ENCODE measurements at places on chromosomes 4 and X.

- peak; percentile 31 for DNase-seq
- no peak overlapping the region for H3K27ac ChIP-seq
- no peaks in the 10 kb centered on the region for H3K4me1 ChIP-seq
- H3K36me3 ChIP-seq = no peaks in the 10 kb centered on the region
Observed at GRCh38 chr4:31370866-31371465, 650.8 kb downstream of the PCDH7 start.

- H3K27me3 ChIP-seq = no peaks in the 10 kb centered on the region
- H3K27ac ChIP-seq = peak overlapping the region; percentile 93
- H3K4me1 ChIP-seq = peaks cover 23% of the 10 kb centered on the region
- H3K4me3 ChIP-seq = no peak overlapping the region
- peaks cover 60% of the 10 kb centered on the region for H3K36me3 ChIP-seq
Observed at GRCh38 chr4:1234309-1234695, 14.6 kb downstream of the CTBP1 start.

DNA sequence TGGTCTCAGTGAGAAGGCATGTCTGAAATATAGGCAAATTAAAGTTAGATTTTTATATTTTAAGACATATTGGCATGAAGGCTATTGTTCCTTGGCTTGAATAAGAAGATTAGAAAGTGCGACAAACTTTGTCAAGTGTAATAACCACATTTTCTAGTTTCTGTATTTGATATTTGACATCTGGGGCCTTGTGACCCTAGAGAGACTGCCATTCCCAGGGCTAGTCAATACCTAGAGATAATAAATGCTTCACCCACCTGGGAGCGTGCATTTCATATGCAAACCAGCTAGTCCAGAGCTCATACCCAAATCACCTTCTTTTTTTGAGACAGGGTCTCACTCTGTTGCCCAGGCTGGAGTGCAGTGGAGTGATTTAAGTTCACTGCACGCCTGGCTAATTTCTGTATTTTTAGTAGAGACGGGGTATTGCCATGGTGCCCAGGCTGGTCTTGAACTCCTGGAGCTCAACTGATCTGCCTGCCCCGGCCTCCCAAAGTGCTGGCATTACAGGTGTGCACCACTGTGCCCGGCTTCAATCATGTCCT lies 62.6 kb downstream of the COQ2 start:
- DNase-seq = no peak
- H3K27ac ChIP-seq = no peak overlapping the region

- peak; percentile 11 for DNase-seq
- H3K27ac ChIP-seq = no peak overlapping the region
- no peaks in the 10 kb centered on the region for H3K36me3 ChIP-seq
- H3K27me3 ChIP-seq = no peaks in the 10 kb centered on the region
- H3K4me3 ChIP-seq = no peak overlapping the region
- H3K4me1 ChIP-seq = no peaks in the 10 kb centered on the region
Observed at GRCh38 chrX:98203800-98204199, 1320.1 kb downstream of the RPA4 start.

DNA sequence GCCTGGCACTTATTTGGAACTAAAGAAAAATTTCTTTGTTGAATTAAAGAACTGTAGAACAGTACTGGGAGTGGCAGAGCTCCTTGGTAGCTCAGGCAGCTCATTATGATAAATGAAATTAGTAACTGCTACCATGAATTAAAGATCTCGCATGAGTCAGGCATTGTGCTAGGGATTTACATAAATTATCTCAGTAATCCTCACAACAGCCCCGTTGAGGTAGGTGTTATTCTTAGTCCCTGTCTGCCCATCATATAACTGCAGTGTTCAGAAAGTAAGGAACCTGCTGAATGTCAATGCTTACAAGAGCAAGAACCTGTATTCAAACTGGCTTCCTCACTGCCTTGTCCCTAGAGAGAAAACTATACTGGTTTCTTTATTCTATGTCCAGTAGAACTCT lies 108.3 kb downstream of the NLGN4X start:
- no peaks in the 10 kb centered on the region for H3K36me3 ChIP-seq
- no peak overlapping the region for H3K27ac ChIP-seq
- no peak overlapping the region for H3K4me3 ChIP-seq
- H3K27me3 ChIP-seq = no peaks in the 10 kb centered on the region

DNA sequence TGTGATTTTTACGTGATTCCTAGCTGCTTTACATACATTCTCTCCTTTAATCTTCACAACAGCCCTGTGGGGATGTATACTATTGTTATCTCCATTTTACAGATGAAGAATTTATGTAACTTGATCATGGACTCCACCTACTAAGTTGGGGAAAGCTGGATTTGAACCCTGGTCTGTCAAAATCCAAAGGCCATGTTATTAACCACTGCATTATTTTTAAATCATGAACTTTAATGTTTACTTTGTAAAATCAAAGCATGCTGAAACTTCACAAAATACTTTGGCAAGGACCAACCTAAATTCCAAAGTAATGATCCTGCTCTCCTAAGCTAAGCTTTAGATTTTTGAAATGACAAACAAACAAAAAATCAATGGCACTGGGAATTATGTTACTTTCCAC lies 26.1 kb downstream of the FAM47E start:
- H3K4me3 ChIP-seq = no peak overlapping the region
- H3K27me3 ChIP-seq = no peaks in the 10 kb centered on the region
- H3K4me1 ChIP-seq = no peaks in the 10 kb centered on the region
- H3K36me3 ChIP-seq = no peaks in the 10 kb centered on the region

- DNase-seq = no peak
- no peak overlapping the region for H3K27ac ChIP-seq
- H3K4me3 ChIP-seq = no peak overlapping the region
- H3K4me1 ChIP-seq = peaks cover 13% of the 10 kb centered on the region
- no peaks in the 10 kb centered on the region for H3K27me3 ChIP-seq
Observed at GRCh38 chr4:2813446-2814405, 20.8 kb downstream of the SH3BP2 start.

DNA sequence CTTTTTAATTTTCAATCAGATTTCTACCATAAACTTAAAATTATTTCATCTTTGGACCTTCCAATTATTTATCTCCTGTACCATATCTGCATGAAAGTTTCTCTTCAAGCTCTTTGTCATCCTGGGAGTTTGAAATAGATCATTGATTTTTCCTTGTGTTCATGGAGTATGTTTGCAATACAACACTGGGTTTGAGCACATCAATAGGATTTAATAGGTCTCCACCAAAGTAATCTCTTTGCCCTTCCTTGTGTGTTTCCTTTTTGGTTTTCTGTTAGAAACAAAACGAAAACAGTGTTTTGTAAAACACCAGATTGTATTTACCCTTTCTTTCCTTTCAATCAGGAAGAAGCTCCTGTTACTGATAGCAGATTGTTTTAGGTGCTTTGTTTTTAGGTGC lies 11.9 kb downstream of the FMR1 start:
- no peak for DNase-seq
- no peaks in the 10 kb centered on the region for H3K4me1 ChIP-seq
- H3K36me3 ChIP-seq = no peaks in the 10 kb centered on the region
- no peaks in the 10 kb centered on the region for H3K27me3 ChIP-seq
- H3K27ac ChIP-seq = no peak overlapping the region
- H3K4me3 ChIP-seq = no peak overlapping the region

DNA sequence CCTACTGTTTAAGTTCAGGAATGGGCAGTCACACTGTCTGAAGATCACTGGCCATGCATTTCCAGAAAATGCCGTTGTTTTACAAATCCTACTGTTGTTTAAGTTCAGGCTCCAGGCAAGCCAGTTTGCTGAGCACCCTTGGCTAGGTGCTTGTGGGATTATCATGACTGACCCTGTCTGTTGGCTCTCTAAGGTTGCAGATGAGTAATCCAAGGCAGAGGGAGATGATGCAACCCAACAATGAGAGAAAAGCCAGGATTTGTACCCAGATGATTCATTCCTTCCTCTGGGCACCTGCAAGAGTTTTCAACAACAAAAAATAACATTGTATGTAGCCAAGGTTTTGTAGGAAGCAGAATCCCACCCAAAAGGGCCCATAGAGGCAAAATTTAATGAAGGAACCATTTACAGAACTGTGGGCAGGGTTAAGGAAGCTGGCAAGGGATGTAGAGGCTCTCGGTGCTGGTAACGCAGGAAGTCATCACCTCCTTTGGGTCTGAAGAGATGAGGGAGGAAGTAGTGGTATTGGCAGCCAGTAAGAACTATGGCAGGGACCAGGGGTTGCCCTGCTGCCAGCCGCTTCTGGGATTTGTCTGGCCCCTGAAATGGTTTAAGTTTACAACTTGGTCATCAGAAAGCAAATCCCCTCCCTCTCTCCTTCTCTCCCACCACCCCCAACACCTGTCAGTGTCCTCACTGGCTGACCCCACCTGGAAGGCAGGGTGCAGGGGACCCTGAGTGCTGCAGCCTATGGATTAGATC lies 54.8 kb downstream of the MSX1 start:
- H3K4me3 ChIP-seq = no peak overlapping the region
- no peaks in the 10 kb centered on the region for H3K36me3 ChIP-seq
- no peaks in the 10 kb centered on the region for H3K4me1 ChIP-seq
- H3K27me3 ChIP-seq = no peaks in the 10 kb centered on the region

- no peak overlapping the region for H3K4me3 ChIP-seq
Observed at GRCh38 chr4:66108898-66109297, 438.6 kb upstream of the EPHA5 start.

- no peaks in the 10 kb centered on the region for H3K27me3 ChIP-seq
- no peaks in the 10 kb centered on the region for H3K4me1 ChIP-seq
- H3K27ac ChIP-seq = no peak overlapping the region
- H3K4me3 ChIP-seq = no peak overlapping the region
Observed at GRCh38 chr4:187075514-187075913, 351.9 kb upstream of the FAT1 start.

DNA sequence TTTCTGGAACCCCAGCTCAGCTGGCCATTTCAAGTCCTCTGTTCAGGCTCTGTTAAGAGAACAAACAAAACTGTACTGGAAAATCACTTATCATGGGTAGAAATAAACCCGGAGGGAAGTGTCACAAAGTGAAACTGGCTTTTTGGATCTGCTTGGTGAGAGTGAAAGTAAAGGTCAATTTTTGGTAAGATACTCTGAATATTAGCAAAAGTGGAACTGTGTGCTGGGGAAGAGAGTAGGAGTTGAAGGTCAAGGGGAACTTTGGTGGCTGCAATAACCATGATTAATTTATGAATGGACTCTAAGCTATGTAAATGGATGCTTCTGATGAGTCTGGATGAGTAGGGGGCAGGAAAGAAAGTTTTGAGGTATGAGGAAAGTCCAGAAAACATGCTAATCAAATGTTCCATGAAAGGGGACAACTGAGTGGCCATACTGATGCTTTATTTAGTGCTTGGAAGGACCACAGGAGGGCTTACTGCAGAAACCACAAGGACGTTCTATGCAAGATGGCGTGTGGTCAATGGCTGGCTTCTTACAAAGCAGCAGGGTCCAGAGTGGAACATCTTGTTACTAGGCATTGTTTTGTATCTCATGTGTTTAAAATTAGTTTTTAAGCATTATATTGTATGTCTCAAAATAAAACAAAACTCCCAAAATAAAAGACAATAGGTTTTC lies 36.8 kb upstream of the TNIP3 start:
- no peaks in the 10 kb centered on the region for H3K27me3 ChIP-seq
- no peak for DNase-seq
- no peak overlapping the region for H3K27ac ChIP-seq
- no peaks in the 10 kb centered on the region for H3K4me1 ChIP-seq
- no peaks in the 10 kb centered on the region for H3K36me3 ChIP-seq

DNA sequence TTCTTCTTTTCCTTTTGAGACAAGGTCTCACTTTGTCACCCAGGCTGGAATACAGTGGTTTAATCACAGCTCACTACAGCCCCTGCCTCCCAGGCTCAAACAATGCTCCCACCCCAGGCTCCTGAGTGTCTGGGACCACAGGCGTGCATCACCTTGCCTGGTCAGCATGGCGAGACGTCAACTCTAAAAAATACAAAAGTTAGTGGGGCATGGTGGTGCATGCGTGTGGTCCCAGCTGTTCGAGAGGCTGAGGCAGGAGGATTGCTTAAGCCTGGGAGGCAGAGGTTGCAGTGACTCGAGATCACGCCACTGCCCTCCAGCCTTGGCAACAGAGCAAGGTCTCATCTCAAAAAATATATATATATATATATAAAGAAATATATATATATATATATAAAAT lies 242.4 kb downstream of the SHOX start:
- H3K36me3 ChIP-seq = no peaks in the 10 kb centered on the region
- H3K27me3 ChIP-seq = no peaks in the 10 kb centered on the region
- DNase-seq = no peak

DNA sequence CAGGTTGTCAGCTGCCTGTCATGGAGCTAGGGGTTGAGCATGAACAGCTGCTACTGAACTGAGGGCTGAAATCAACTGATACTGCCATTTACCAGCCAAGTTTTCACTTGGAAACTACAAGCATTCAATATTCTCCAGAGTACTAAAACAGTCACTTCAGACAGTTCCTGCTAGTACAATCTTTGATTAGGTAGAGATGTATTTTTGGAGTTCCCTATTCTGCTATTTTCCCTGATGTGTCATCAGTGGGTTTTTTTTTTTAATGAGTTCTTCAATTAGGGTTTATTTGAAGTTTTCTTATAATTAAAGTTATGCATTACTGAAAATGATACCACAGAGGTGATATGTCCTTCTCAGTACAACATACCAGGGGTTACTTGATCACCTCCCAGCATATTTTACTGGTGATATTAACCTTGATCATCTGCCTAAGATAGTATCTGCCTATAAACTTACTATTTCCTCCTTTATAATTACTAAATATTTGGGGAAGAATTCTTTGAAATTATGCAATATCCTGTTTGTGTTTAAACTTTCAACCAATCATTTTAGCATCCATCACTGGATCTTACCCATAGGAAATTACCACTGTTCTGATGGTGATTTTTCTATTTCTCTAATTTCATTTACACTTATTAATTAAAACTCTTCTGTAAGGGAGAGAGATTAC lies 13.6 kb downstream of the PDCL2 start:
- H3K36me3 ChIP-seq = no peaks in the 10 kb centered on the region
- no peak overlapping the region for H3K4me3 ChIP-seq
- no peak for DNase-seq
- no peaks in the 10 kb centered on the region for H3K4me1 ChIP-seq
- H3K27me3 ChIP-seq = no peaks in the 10 kb centered on the region

GRCh38 chrX:125150231-125150630 lies 169.4 kb upstream of the TEX13C start:
- no peaks in the 10 kb centered on the region for H3K27me3 ChIP-seq
- H3K4me1 ChIP-seq = no peaks in the 10 kb centered on the region
- no peak for DNase-seq
- H3K36me3 ChIP-seq = no peaks in the 10 kb centered on the region
- no peak overlapping the region for H3K27ac ChIP-seq

- H3K27me3 ChIP-seq = no peaks in the 10 kb centered on the region
- H3K4me1 ChIP-seq = no peaks in the 10 kb centered on the region
- H3K4me3 ChIP-seq = no peak overlapping the region
- peak; percentile 79 for DNase-seq
- no peak overlapping the region for H3K27ac ChIP-seq
- H3K36me3 ChIP-seq = no peaks in the 10 kb centered on the region
Observed at GRCh38 chr4:105126311-105127169, 20.1 kb upstream of the TET2 start.
